Upper lobe of right lung (tissue), 1 donor: ENCODE measurements at places on chromosomes 11 and 22. TPM values are rescaled to one million over a fixed set of nuclear protein-coding genes. Genes with fewer than 3 reads are reported as not detected.

GRCh38 chr22:27642104-27642800 is 159.3 kb downstream of the MN1 start:
- no peak for DNase-seq
- H3K4me1 ChIP-seq = no peaks in the 10 kb centered on the region
- H3K4me3 ChIP-seq = no peak overlapping the region
- H3K27ac ChIP-seq = no peak overlapping the region
- H3K27me3 ChIP-seq = no peaks in the 10 kb centered on the region
- no peaks in the 10 kb centered on the region for H3K36me3 ChIP-seq

The FBXO3 gene
- 32.5 TPM for total RNA-seq

- H3K27me3 ChIP-seq = no peaks in the 10 kb centered on the region
- H3K27ac ChIP-seq = no peak overlapping the region
- no peaks in the 10 kb centered on the region for H3K36me3 ChIP-seq
- DNase-seq = no peak
- H3K4me3 ChIP-seq = no peak overlapping the region
Measured at GRCh38 chr22:32969502-32969901, 88.7 kb downstream of the SYN3 start.

GRCh38 chr11:41031551-41032060 is 427.8 kb downstream of the LRRC4C start:
- H3K27me3 ChIP-seq = no peaks in the 10 kb centered on the region
- DNase-seq = no peak
- H3K27ac ChIP-seq = no peak overlapping the region
- no peaks in the 10 kb centered on the region for H3K4me1 ChIP-seq
- no peaks in the 10 kb centered on the region for H3K36me3 ChIP-seq
- no peak overlapping the region for H3K4me3 ChIP-seq

DNA sequence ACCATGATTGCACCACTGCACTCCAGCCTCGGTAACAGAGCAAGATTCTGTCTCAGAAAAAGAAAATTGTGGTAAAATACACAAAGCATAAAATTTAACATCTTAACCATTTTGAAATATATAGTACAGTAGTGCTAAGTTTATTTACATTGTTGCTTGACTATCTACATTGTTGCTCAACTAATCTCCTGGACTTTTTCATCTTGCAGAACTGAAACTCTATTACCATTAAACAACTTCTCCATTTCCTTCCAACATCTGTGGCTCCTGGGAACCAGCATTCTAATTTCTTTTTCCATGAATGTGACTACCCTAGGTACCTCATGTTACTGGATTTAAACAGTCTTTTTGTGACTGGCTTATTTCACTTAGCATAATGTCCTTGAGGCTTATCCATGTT is 13.5 kb upstream of the VWA5A start:
- DNase-seq = no peak
- H3K27ac ChIP-seq = no peak overlapping the region

The MRGPRF gene
- 13.2 TPM for total RNA-seq

The MRGPRX3 gene
- total RNA-seq = not detected

DNA sequence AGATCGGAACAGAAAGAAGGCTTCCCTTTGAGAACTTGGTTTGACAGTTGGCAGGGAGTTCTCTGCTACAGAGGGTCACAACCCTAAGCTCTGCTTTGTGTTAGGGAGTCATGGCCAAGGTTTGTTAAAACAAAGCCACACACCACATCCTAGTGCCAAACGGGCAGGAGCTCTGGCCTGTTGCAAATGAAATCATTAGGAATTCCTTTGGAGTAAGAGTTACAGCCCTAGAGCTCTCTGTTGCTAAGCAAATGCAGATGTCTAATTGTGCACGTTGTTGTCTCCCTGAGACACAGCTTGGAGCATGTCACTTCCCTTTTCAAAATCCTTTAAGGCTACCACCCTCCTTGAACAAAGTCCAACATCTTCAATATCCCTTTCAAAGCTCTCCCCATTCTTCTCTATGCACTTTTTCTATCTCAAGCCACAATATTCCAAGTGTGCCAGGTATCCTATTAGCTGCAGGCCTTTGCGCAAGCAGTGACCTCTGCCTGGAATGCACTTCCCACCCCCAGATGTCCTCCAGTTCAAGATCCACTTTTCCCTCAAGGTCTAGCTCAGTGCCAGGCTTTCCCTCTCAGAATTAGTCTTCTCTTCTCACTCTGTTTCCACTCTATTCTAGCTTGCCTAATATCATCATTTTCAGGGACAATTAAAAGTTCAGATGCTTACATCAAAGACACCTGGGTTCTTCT is 253.7 kb upstream of the POU2AF2 start:
- no peak overlapping the region for H3K27ac ChIP-seq
- no peaks in the 10 kb centered on the region for H3K36me3 ChIP-seq
- H3K4me3 ChIP-seq = no peak overlapping the region
- H3K27me3 ChIP-seq = no peaks in the 10 kb centered on the region
- DNase-seq = no peak

DNA sequence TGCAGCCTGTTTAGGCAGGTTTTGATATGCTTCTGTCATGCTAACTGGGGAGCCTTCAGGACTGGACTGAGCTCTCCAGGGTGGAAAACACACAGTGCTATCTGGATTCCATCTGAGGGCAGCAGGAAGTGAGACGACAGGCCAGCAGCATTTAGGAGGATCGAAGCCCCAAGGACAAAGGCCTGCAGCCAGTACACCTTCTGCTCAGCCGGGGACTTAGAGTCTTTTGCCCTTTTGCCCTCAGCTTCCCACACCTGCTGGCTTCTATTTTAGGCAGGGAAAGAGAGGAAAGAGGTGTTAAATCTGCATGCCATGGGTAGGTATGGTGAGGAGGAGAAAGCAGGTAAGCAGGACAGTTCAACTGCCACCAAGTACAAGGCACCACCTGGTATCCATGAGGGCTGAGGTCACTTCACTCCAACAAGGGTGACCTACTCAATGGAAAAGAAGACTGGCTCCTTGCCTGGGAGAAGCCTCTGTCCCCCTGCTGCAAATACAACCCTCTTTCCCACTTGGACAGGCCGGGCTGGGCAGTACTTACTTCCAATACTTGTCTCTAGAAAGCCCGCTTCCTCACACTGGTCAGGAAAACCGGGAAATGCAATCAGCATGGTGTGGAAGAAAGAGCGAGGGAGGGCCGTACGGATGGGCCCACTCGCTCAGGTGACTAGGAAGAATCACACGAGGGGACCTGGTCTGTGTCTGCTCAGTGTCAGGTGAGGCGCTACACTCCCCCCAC is 12.3 kb downstream of the LARGE2 start:
- no peak for DNase-seq
- H3K36me3 ChIP-seq = peaks cover 66% of the 10 kb centered on the region
- peaks cover 8% of the 10 kb centered on the region for H3K4me1 ChIP-seq
- no peaks in the 10 kb centered on the region for H3K27me3 ChIP-seq
- no peak overlapping the region for H3K27ac ChIP-seq
- no peak overlapping the region for H3K4me3 ChIP-seq

The NAP1L4 gene
- 92.7 TPM for total RNA-seq

The OR51B5 gene
- total RNA-seq = not detected

GRCh38 chr22:39662686-39663052 is 92.1 kb downstream of the CACNA1I start:
- no peak overlapping the region for H3K27ac ChIP-seq
- H3K4me1 ChIP-seq = peaks cover 3% of the 10 kb centered on the region
- H3K27me3 ChIP-seq = peaks cover 61% of the 10 kb centered on the region
- no peak for DNase-seq
- no peaks in the 10 kb centered on the region for H3K36me3 ChIP-seq

DNA sequence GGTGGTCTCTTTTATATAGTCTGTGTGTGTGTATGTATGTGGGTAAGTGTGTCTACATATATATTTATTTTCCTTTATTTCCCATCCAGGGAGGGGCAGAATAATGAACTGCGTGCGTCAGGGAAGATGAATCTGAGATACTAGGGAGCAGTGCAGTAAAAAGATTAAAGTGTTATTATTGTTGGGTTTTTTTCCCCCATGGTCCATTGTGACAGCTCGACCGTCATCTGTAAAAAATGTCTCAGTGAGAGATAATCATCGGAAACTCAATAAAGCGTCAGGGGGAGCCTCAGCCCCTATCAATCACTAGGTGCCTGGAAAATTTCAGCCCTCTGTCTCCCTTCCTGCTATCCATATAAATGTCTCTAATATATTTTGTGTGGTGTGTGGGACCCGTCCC is 64.6 kb downstream of the CLPB start:
- H3K27me3 ChIP-seq = no peaks in the 10 kb centered on the region
- H3K4me3 ChIP-seq = no peak overlapping the region
- no peaks in the 10 kb centered on the region for H3K36me3 ChIP-seq
- peaks cover 9% of the 10 kb centered on the region for H3K4me1 ChIP-seq
- H3K27ac ChIP-seq = no peak overlapping the region
- no peak for DNase-seq

DNA sequence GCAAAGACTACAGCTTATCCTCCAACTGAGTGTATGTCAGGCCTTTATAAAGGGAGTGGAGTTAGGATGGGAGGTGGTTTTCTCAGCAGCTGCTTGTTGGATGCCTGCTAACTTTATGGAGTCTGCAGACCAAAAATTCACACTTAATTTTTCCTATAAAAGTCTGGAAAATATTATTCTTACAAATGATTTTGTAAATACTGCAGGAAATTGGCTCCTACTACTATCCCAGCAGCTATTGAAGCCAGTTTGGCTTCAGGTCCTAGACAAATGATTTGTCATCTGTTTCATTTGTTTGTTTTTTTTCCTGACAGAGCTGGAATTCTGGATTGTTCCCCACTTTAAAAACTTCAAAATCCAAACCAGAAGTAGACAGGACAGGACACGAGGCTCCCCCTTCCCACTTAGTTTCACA is 292.5 kb downstream of the TMEM135 start:
- no peak for DNase-seq
- no peak overlapping the region for H3K27ac ChIP-seq
- H3K4me1 ChIP-seq = peaks cover 7% of the 10 kb centered on the region
- no peaks in the 10 kb centered on the region for H3K27me3 ChIP-seq

GRCh38 chr11:91124363-91124762 is 901.5 kb upstream of the CHORDC1 start:
- H3K4me3 ChIP-seq = no peak overlapping the region
- no peaks in the 10 kb centered on the region for H3K4me1 ChIP-seq
- H3K27ac ChIP-seq = no peak overlapping the region
- no peak for DNase-seq
- H3K27me3 ChIP-seq = no peaks in the 10 kb centered on the region
- H3K36me3 ChIP-seq = no peaks in the 10 kb centered on the region

The NTM gene
- 3.7 TPM for total RNA-seq

DNA sequence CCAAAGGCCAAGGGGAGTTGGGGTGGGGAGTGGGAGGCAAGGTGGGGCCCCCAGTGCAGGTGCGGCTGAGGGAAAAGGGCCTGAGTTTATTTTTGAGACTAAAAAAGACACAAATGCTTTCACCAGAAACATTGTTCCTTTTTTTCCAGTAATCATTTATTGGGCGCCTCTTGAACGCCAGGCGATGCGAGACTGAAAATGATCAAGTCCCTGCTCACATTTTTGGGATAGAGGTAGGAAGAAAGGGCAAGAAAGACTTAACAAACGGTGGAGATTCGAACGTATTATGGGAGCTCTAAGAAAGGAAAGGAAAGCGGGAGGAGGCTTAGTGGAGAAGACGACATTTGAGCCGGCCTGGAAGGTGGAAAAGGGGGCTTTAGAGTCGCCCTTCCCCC is 796 bp upstream of the SF3B2 start:
- H3K4me1 ChIP-seq = peaks cover 18% of the 10 kb centered on the region
- H3K36me3 ChIP-seq = peaks cover 25% of the 10 kb centered on the region
- no peak for DNase-seq
- H3K27me3 ChIP-seq = peaks cover 9% of the 10 kb centered on the region
- H3K4me3 ChIP-seq = peak overlapping the region; percentile 100

DNA sequence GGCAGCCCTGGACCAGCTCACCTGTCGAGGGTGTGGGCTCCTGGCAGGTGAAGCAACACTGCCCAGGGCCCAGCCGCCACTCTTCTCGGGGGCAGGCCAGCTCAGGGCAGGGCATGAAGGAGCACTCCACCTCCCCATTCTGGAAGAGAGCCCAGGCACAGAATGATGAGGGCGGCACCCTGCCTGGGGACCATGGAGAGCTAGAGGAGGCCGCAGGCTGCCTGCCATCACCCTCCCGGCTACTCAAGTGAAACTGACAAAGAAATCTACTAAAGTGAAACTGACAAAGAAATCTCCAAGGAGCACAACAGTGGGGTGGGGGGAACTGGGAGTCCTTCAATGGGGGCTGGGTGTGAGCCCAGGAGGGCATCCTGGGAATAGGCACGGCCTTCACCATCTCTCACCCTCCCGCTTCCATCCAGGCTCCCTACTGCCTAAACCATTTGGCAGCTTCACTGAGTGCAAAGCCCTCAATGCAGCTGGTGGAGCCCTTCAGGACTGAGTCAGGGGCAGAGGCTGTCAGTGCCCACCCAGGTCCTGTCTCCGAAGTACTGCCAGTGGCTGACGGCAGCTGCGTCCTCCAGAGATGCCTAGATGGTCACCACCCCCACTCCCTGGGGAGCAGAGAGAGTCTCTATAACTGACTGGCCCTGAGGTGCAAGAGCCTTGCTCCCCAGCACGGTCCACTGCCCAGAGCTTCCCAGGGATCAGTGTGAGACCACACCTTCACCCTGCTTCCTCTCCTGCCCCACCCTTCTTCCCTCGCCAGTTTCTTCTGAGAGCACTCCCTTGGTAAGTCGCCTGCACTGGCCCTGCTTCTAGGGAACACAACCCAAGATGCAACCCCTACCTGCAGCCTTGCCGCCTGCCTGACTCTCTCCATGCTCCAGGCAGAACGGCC is 21.7 kb downstream of the VWCE start:
- no peaks in the 10 kb centered on the region for H3K4me1 ChIP-seq
- no peak overlapping the region for H3K4me3 ChIP-seq
- H3K36me3 ChIP-seq = no peaks in the 10 kb centered on the region
- H3K27ac ChIP-seq = no peak overlapping the region
- H3K27me3 ChIP-seq = no peaks in the 10 kb centered on the region

DNA sequence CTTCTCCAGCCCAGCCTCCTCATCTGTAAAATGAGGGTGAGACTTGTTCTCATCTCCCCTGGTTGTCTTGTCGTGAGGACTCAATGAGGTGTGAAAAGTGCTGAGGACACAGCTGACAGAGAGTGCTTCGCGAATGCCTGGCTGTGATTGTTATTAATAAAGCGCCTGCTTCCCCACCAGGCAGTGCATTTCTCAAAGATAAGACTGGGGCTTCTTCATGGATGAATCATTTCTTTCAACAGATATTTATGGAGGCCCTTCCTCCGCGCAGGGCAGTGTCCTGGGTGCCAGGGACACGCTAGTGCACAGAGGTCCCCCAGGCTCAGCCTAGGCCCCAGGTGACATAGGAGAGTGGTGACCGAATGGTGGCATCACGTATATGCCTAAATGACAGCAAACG is 34.3 kb upstream of the SHISAL1 start:
- peaks cover 6% of the 10 kb centered on the region for H3K4me1 ChIP-seq
- H3K4me3 ChIP-seq = no peak overlapping the region
- no peak overlapping the region for H3K27ac ChIP-seq
- no peaks in the 10 kb centered on the region for H3K27me3 ChIP-seq
- no peak for DNase-seq
- H3K36me3 ChIP-seq = no peaks in the 10 kb centered on the region

DNA sequence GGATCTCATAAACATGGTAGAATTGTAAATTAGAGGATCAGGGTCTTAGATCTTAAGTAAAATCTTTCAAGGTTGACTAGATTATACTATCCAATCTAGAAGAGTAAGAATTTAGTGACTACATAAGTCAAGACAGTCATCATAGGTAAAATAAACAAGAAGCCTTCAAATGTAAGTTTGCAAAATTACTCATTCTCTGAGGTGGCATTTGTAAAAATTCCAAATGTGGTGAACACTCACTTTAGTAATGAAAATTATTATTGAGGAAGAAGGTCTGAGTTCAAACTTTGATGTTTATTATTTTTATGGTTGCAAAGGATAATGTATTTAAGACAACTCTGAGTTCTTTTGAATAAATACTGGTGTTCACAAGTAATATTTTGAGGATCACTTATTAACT is 4.6 kb downstream of the HYLS1 start:
- no peaks in the 10 kb centered on the region for H3K4me1 ChIP-seq
- H3K27me3 ChIP-seq = no peaks in the 10 kb centered on the region
